ENCODE measurements at places on chromosomes 1 and 21.

- no peak for DNase-seq
Measured at GRCh38 chr1:244439391-244440032, 12.2 kb downstream of the ADSS2 start.

DNA sequence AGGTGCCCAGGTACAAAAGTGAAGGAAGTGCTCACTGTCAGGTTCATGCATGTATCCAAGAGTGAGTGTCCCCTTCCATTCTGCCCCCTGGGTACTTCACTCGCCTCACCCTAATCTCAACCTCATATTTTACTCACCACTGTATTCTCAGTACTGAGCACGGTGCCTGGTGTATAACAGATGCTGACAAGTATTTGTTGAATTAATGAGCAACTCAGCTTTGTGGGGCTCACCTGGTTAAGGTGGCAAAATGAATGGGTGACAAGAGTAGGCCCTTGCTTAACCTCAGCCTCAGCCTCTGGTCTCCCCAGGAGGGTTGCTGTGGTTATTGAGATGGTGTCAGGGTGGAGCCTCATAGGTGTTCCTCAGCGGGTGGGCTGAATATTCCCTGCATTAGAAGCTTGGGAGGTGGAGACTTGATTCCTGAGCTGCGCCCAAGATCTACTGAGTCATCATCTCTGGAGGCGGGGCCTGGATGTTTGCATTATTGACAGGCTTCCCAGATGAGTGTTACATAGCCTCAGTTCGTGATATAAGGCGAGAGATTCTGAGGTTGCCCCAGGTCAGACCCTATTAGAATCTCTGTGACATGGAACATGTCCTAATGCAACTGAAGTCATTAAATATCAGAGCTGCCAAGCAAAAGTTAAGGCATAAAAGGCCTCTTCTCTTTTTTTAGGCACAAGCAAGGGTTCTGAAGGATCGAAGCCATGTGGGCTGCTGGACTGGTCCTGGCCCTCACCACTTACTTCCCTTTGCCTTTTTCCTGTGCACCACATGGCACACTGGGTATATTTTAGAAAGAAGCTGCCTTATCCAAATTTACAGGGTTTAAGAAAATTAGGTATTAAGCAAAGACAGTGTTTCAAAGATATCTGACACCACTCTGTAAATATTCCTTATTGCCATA is 39.2 kb downstream of the SYT6 start:
- DNase-seq, result no peak

DNA sequence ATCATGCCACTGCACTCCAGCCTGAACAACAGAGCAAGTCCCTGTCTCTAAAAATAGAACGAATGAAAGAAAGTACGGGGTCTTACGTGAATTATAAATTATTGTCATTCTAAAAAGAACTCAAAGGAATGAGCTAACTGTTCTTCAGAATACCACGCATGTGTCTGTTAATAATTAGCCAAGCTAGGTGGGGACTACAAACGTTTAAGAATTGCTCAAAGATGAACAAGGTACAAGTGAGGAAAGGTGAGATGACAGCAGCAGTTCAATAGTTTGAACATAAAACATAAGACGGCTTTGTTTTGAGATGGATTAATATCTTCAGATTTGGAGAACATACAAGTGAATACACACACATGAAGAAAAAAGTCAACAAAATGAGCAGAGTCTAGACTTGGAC is 79.6 kb downstream of the UBR4 start:
- DNase-seq, result no peak

GRCh38 chr1:6512245-6512907 is 20.9 kb upstream of the PLEKHG5 start:
- no peak for DNase-seq

DNA sequence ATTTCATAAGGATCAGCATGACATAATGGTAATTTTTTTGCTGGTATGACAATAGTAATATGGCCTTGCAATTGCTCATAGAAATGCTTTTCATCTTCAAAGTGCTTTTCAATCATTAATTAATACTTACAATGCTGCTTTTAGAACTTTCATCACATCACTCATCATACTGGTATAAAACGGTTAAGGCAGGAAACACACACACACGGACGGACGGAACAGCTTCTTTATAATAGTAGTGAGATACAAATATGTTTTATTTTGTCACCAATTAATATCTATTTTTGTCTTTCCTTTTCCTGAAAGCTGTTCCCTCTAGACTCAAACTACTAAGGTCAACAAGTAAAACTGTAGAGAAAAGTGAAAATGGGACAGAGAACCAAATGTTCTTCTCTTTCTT is 353.9 kb upstream of the PKN2 start:
- DNase-seq, result no peak

GRCh38 chr1:106061586-106062495 is 994.6 kb upstream of the PRMT6 start:
- no peak for DNase-seq

- no peak for DNase-seq
Measured at GRCh38 chr1:20356850-20357459, 66.3 kb downstream of the VWA5B1 start.

DNA sequence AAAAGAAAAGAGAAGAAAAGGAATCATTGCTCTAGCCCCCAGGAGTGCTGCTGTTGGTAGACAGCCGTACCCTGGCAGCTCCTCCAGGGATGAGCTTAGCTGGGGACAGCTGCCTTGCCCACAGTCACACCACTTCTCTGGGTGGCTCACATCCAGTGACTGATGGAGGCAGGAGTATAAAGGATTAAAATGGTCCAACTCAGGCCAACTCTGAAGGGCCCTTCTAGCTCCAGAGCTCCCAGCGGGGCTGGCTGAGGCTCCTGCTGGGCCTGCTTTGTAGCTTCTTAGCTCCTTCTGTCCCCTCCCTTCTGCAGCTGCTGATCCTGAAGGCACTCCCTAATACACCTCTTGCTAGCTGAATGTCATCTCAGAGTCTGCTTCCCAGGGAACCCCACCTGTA is 4.4 kb downstream of the CITED4 start:
- no peak for DNase-seq

DNA sequence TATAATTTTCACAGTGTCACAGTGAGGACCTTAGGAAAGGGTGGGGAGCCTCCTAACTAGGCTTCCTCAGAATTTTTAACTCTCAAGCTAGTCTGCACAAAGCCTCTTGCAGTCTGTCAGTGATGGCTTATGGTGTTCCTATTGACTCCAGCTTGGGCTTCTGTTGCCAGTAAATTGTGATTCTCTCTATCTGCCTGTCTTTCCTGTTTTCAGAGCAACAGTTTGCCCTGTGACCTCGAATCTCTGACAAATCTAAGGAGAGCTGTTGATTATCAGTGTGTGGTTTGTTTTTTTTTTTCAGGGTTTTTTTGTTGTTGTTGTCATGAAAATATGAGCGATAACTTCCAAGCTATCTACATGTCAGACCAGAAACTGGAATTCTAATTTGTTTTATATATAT is 423.2 kb upstream of the B3GALT2 start:
- DNase-seq, result no peak

- DNase-seq, result no peak
Measured at GRCh38 chr1:52906135-52906603, 15.4 kb downstream of the ECHDC2 start.

DNA sequence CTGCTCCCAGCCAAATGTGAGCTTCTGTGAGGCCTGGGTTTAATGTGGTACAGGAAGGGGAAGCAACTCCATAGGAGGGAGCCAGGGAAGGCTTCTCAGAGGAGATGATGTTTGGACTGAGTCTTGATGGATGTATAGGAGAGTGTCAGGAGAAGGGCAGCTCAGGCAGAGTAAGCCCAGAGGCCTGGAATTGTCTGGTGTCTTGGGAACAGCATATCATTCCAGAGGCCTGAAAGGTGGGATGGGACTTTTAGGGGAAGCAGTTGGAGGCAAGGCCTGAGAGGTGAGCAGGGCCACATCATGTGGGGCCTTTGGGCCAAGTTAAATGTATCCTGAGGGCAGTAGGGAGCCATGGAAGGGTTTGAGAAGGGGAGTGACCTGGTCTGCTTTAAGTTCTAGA is 148.6 kb upstream of the WNT4 start:
- DNase-seq, result no peak

GRCh38 chr21:42531771-42532170 is 18.1 kb downstream of the SLC37A1 start:
- no peak for DNase-seq

- DNase-seq, result no peak
Measured at GRCh38 chr1:96559181-96559580, 162.4 kb upstream of the PTBP2 start.

Data from B cell (primary cell).